ENCODE measurements at places on chromosomes 1 and 21.

GRCh38 chr1:220828950-220829586 is 42.4 kb downstream of the MTARC1 start:
- no peak for DNase-seq

GRCh38 chr1:232853994-232854797 is 49.0 kb downstream of the MAP10 start:
- no peak for DNase-seq

- DNase-seq: no peak
Observed at GRCh38 chr1:232011961-232012360, 385.4 kb downstream of the DISC1 start.

GRCh38 chr1:32900956-32901822 is at the start of gene TMEM54:
Gene TMEM54 (minus strand): TSS chr1:32901389. CDS start chr1:32901238, 151 bp downstream.
- no peak for DNase-seq

GRCh38 chr1:30768159-30768829 is 10.7 kb upstream of the LAPTM5 start:
- DNase-seq: no peak

DNA sequence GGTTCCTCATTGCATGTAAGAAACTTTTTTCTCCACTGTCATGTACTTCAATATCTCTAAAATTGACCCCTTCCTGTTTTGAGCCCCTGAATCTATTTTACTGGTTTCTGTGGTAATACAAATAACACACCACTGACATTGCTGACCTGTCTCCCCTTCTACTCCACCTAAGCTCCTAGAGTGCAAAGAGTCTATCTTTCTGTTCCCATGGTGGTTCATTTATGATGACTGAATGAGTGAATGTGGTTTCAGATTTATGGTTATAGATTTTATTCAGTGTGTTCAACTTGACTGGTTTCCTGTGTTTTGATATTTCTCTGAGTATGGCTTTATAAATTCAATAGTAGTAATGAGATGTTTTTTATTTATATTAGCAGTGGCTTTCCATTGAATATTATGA is 127.7 kb downstream of the MAGI3 start:
- DNase-seq: no peak
